T-cell (primary cell): ENCODE measurements at places on chromosomes 16 and 17.

DNA sequence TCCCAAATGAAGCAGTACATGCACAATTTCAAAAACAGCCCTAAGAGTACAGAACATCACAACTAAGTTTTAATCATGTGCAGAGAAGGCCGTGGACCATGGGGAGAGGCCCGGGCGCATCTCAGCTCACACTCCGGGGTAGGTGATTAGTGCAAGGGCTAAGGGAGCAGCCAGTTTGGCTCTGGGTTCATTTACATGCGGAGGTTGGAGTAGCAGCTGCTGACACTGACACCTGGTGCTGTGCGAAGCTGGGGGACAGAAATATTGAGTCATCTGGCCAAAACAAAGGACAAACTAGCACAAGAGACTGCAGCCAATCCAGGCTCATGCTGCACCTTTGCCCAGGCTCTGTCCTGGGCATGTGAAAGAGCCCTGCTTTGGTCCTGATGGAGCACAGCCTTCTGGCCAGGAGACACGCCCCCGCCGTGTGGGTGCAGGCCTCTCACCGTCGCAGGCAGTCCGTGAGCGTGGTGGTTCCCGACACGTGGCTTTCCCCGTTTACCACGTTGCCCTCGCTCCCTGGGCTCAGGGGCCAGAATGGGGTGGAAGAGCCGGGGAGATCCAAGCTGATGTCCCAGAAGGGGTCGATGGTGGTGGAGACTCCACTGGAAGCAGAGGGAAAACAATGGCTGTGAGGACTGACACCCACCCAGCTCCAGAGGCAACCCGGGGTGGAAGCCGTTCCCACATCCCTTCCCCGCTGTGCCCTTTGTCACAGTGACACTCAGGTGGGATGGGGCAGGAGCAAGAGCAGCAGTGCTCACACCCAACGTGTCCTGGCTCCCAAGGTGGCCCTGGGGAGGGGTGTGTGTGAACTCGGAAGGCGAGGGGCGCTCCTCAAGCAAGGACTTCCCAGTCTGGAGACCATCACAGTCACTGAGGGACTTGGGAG lies 31.9 kb downstream of the USP22 start:
- no peak for DNase-seq

DNA sequence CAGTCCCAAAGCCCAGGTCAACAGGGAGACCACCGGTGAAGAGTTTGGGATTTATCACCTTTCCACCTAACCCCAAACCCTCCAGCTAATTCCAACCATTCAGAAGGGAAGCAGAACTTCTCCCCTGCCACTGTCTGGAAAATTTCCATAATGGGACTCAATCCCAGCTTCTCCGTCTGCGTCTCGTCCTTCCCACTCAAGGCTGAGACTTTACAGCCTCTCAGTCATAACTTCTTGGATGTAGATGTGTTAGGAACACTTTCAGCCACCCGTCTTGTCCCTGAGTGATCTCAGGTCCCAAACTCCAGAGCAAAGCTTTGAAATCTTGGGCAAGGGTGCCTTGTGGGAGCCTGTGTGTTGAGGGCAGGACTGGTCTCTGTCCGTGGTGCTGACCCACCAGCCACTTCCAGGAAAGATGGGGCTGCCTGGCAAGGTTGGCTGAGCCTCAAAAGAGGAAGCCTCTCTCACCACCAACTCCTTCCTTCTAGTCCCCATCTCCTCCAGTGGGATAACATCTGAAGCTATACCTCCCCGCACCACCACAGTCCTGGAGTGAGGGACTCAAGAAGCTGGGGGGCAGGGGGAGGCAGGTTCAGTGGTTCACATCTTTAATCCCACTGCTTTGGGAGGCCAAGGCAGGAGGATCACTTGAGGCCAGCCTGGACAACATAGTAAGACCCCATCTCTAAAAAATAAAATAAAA lies 9.3 kb downstream of the GAS2L2 start:
- DNase-seq, result no peak

- no peak for DNase-seq
Measured at GRCh38 chr17:50257676-50258224, 16.5 kb upstream of the TMEM92 start.

DNA sequence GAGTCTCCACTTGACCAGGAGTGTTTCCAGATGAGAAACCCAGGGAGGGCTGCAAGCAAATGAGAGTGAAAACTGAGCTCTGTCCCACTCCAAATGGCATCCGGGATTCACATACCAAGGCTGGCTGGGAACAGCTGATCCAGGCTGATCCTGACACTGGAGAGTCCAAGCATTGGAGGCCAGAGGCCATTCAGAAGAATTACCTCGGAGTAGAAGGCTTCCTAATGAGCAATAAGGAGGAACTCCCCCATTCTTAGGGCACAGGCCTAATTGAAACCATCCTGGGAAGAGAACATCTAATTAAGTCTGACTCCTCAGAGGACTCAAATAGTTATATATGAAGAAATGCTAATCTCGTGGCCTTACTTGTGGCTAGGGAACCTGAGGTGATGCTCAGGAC lies 142.8 kb downstream of the PRKCA start:
- no peak for DNase-seq

DNA sequence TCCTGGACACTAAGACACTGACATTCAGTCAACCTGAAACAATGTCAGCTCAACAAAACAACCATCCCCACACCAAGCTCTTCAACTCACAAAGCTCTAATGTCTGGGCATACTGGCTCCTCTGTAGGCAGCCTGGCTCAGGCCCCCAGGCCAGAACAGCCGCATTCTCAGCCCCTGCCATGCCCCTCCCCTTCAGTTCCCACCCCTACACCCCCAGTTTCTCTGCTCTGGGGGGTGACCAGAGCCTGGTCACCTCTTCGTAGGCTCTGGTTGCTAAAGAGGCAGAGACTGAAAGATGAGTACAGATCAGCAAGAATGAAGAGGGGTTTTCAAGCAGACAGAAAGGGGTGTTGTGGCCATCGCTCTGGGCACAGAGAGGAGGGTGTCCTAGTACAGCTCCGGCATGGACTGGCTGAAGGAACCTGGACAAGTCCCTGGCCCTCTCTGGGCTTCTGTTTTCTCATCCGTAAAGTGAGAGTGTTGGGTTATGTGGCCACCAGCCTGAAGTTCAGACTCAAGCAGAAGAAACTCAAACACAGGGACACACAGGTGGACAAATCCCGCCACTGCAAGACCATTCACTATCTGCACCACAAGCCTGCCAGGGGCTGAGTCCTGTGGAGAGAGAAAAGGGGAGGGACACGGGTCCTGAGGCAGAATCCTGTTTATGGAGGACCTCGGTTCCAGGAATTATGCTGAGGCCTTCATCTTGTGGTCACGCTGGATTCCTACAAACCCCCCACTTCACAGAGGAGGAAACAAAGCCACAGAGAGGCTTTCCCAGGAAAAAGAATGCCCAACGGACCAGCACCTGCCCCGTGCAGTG lies 987 bp upstream of the SLC4A1 start:
- no peak for DNase-seq

GRCh38 chr17:3914312-3914670 lies 2.0 kb downstream of the P2RX1 start:
- no peak for DNase-seq

DNA sequence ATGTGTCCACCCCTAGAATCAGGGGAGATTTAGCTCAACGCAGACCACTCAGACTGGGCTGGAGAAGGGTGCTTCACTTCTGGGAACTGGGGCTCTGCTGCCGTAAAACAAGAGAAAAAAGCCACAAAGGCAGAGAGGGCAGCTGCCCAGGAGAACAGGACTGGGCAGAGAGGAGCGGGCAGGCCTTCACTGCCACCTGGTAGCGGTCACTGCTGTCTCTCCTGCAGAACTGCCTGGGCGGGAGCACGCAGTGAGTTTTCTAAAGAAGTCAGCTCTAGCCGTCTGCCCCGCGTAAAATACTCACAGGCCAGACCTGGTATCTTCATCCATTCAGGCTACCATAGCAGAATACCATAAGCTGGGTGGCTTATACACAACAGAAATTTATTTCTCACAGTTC lies 103.8 kb downstream of the AMFR start:
- DNase-seq, result no peak

DNA sequence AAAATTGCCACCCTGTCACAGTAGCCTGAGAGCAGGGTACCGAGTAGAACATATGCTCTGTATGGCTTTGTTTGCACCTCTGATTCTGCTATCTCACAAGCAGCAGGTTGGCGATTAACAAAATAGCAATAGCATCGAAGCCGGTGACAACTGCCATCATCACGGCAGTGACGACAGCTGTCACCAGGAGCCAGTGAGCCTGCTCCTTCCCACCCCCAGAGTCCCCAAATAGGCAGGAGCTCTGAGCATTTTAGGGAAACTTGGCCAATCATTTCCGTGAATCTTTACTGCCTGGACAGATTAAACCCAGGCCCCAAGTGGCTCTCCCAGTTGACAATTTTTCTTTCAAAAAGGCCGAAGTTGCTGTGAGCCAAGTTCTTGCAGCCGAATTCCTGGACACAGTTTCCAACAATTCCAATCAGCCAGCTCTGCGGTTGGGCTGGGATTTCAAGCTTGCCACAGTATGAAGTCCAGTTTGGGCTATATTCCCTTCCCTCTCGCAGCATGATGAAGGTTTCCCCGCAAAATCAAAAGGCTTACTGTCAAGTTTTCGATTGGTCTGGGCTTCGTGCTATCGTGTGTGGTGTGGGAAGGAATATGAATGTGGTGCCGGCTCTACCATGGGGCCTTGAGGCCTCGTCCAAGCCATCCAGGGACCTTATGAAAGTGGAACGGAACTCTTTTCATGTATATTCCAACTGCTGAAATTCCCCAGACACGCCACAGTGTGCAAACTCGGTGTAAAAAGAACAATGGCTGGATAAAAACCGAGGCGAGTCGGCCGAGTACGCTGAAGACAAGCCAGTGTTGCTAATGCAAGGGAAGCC lies 186.6 kb downstream of the C16orf78 start:
- DNase-seq, result no peak

DNA sequence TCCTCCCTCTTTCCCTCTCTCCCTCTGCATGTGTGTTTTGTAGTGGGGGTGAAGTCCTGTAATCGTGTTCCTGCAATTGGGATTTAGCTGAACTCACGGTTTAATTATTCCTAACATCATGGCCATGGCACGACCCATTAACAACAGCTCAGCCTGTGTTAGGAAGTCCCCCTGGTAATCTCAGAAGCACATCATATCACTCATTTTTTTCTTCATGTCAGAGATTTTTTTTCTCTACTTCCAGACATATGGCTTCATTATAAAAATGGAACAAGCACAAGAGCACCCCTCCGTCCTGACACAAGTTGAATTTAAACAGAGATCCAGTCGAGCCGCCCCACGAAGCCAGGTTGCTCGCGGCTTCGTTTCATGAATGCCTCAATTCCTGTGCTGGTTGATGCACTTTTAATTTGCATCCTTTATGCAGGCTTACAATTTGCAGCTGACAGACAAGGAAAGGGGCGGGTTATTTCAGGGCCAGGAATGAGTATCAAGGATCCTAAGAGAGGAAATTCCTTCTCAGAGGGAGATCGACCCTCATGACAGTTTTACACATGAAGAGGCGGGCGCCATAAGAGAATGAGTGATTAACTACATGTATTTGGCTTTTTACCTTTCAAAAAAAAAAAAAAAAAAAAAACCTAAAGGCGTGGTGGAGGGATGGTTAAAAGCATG lies 192.9 kb downstream of the MAF start:
- DNase-seq, result no peak

DNA sequence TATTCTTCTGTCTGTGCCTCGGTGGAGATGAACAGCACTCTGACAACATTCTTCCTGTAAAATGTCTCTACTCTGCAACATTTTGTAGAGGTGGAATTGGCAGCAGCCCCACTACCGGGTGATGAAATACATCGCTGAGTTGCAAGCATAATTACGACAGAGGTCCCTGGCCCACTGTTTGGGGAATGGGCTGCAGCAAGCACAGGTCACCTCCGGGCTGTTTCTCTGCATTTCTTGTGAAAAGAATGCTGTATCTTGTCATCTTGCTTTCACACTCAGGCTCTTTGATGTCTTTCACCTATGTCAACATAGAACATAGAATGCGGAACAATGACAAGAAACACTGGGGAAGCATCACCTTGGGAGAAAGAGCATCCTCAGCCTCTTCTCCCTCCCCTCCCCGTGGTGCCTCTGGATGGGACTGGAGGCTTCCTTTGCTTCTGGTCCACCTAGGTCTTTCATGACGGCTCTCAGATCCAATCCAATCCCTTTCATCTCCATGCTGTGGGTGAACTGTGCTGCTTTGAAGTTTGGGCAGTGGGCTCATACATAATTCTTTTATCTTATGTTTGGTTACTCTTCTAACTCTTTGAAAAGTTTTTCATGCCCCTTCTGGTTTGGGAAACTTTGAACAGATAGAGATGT lies 265.0 kb downstream of the PHKB start:
- no peak for DNase-seq

DNA sequence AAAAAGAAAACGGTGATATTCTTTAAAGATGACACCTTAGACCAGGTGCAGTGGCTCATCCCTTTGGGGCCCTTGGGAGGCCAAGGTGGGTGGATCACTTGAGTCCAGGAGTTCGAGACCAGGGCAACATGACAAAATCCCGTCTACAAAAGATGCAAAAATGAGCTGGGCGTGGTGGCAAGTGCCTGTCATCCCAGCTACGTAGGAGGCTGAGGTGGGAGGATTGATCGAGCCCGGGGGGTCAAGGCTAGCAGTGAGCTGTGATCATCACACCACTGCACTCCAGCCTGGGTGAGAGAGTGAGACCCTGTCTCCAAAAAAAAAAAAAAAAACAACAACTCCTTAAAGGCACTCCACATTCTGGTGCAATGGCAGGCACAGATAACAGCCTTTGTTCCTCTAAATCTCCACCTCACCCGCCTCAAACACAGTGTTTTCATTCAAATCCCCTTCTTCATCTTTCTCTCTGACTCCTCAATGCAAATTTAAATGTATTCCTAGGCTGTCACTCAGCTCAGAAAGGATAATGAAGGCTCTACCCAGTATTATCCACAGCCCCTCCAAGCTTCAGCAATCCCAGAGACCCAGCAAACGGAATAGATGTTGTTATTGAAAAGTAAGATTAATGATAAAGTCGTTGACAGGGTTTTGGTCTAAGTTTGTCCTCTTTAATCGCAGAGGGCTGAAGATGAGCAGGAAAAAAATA lies 56.2 kb upstream of the CACNG5 start:
- no peak for DNase-seq

DNA sequence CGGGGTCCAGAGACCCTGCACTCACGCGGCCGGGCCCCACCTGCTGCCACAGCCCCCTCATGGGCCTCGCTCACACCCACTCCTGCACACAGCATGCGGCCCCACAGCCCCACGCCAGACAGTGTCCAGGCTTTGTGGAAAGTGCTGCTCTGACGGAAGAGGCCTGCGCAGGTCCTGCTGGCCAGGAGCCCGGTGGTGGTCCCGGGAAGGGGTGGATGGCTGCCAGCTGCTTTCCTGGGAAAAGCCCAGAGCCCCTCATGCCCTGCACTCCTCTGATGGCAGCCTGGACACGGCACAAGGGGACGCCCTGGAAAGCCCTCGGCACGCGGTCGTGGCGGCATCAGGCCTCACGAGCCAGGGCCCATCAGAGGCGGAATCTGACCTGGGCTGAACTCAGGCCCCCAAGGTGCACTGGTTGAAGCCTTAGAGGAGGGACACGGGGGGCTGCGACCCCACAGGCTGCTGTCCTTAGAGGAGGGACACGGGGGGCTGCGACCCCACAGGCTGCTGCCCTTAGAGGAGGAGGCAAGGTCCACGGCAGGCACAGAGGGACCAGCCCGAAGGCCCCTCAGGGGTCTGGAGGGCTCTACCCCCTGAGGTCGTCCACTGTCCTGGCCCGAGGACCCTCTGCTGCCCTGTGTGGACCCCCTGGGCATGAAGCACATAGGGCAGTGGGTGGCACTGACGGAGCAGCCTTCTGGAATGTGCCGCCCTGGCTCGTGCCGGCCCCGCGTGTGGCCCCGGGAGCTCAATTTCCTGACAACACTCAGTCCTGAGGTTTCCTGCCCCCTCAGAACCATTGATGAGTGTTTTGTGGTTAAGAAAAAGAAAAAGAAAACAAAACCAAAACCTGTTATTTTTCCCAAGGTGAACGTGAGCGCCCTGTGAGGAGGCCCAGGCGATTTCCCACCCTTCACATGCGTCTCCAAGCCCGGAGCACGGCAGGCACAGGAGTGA lies 22.1 kb downstream of the SOX8 start:
- DNase-seq, result peak; percentile 71
